HEK293T (cell line): ENCODE measurements at places on chromosomes 2 and 18.

- peak; percentile 68 for DNase-seq
These were observed 1.8 kb upstream of the NFATC1 start for GRCh38 chr18:79393635-79394533.

GRCh38 chr2:148622366-148622765 lies 22.2 kb upstream of the EPC2 start:
- DNase-seq: no peak

DNA sequence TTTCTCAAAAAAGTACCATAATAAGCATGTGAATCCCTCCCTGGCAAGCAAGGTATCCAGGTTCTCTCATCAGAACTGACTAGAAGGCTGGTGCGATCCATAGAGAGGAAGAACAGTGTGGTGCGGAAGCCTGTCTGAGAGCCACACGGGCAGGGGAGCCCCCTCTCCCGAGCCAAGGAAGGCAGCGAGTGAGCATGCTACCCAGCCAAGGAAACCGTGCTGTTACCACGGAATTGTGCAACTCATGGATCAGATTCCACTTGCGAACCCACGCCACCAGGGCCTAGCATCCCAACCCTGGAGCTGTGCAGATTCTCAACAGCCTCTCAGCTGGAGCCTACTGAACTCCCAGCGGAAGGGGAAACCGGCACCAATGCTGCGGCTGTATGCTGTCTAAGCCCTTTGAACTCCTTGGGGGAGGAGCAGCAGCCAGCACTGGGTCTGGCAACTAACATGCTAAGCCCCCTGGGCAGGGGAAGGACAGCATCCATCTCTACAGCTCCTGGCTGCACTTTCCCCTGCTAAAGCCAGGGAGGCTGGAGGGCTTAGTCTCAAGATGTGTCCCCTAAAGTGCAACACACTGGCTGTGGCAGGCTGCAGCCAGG lies 823.1 kb downstream of the EPHA4 start:
- no peak for DNase-seq

DNA sequence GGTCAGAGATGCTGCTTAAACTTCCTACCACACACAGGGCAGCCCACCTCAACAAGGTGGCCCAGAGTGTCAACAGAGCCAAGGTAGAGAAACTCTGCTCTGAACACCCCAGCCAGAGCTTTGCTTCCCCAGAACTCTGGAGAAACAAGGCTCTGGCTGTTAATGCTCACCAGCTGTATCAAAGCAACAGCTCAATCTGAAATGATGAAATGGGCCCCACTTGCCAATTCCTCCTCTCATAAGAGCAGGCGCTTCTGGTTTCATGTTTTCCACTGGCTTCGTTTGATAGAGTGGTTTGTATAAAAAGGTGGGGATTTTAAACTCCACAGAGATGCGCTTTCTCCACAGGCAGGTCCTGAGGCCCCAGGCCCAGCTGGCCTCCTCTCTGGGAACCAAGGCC lies 60.9 kb upstream of the TFCP2L1 start:
- DNase-seq: no peak

GRCh38 chr2:10289891-10290290 lies 12.8 kb upstream of the HPCAL1 start:
- DNase-seq: no peak

DNA sequence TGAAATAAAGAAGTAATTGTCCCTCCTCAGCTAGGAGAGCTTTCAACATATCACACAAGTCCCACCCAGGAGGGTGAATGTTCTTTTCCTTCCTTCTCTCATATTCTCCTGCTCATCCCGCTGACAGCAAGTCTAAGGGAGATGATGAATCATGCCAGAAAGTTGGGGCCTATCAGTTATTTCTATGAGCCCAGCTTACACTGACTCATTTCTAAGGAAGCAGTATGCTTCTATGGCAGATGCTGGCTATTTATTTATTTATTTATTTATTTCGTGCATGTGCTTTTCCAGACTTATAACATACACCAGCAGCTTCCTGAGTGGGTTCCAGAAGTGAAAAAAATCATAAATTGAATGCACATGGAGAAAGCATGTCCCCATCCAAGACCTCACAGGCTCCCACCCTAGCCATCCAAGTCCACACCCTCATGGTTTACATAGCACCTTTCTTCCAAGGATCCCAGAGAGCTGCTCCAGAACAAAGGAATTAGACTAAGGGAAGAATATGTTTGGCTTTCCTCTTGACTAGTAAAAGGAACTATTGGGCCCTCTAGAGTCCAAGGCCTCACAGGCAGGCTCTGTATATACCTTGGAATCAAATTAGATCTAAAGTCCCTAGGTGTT lies 1074.2 kb upstream of the ZEB2 start:
- no peak for DNase-seq
